ENCODE measurements at places on chromosomes 16 and 17.

- no peak for DNase-seq
Observed at GRCh38 chr17:16306211-16306610, 47.1 kb downstream of the CENPV start.

DNA sequence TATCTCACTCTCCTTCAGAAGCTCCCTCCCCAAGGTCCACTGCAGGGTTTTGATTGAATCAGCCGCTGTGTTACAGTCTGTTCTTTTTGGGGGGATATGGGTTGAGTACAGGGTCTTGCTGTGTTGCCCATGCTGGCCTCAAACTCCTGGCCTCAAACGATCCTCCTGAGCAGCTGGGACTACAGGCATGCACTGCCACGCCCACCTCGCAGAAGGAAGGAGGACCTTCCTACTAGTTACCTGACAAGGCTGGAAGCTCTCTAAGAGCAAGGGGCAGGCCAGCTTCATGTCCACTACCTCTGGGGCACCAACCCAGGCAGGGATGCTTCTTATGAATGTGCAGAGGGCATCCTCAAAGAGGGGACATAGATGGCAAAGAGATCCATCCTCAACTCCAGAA is 1.9 kb upstream of the MMP28 start:
- DNase-seq = no peak

GRCh38 chr16:78715673-78716072 is 616.2 kb downstream of the WWOX start:
- no peak for DNase-seq

DNA sequence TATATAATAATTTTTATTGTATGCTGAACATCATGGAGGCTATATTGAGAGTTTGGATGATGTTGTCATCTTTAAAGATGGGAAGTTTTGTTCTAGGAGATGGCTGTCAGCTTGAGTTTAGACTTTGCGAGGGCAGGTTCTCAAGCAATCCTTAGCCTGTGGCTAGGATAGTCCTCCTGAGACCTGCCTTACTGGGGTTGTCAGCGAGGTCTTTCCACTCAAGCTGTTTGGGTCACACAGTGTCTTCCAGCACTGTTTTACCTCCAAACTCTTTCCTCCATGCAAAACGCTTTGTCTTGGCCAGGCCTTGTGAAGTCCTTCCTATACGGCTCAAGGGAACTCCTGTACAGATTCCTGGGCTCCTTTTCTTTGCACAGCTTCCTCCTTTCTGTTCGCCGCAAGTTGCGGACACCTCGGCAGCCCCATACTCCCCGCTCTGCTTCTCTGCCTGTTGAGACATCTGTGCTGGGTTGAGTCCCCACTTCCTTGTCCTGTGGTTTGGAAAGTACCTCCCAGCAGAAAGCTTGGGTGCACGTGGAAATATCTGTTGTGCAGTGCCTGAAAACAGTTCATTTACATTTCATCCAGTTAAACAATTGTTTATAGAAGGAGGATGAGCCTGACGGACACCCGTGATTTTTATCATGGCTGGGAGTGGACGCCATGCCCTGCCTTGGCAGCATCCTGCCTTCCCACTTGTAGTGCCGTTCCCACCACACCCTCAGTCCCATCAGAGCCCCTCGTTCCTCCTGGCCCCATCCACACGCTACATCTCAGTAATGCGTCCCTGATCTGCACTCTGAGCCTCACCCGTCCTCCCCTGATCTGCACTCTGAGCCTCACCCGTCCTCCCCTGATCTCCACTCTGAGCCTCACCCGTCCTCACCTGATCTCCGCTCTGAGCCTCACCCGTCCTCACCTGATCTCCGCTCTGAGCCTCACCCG is 55.0 kb upstream of the CBFA2T3 start:
- DNase-seq = no peak

DNA sequence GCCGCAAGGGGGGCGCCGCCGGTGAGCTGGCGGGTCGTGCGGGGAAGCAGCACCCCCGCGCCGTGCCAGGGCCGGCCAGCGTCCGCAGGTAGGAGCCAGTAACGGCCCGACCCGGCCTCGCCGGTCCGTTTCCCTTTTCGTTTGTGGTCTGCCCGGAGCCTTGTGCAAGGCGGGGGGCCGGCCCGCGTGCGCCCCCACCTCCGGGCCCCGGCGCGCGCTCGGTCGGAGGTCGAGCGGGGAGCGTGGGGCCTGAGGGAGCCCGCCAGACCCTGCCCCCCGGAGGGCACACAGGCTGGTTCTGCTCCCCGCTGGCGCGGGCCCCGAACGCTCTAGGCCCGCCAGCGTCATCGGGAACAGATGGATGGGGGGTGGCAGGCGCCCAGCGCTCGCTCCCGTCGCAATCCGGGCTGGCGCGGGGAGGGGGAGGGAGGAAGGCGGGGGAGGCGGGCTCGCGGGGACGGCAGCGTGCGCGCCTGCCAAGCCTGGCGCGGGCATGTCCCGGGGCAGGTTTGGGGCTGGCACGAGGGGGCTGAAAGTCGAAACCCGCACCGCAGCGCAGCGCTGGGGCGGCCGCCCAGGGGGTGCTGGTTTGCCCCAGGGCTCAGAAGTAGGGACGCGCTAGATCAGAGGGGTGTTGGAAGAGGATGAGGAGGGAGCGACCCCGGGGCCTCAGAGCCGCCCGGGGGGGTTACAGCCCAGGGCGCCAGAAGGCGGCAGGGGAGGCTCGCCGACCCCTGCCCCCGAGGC is 1.5 kb upstream of the GSE1 start:
- no peak for DNase-seq

GRCh38 chr16:49821614-49822282 is 34.2 kb downstream of the ZNF423 start:
- no peak for DNase-seq

- no peak for DNase-seq
Observed at GRCh38 chr16:64990101-64990500, 131.8 kb downstream of the CDH11 start.

DNA sequence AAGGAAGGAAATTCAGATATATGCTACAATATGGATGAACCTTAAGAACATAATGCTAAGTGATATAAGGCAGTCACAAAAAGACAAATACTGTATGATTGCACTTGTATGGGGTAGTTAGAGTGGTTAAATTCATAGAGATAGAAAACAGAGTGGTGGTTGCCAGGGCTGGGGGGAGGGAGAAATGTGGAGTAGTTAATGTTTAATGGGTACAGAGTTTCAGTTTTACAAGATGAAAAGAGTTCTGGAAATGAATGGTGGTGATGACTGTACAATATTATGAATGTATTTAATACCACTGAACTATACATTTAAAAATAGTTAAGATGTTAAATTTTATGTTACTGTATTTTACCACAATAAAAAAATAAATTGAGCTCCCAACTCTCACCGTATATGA is 157.9 kb downstream of the TOX3 start:
- no peak for DNase-seq

DNA sequence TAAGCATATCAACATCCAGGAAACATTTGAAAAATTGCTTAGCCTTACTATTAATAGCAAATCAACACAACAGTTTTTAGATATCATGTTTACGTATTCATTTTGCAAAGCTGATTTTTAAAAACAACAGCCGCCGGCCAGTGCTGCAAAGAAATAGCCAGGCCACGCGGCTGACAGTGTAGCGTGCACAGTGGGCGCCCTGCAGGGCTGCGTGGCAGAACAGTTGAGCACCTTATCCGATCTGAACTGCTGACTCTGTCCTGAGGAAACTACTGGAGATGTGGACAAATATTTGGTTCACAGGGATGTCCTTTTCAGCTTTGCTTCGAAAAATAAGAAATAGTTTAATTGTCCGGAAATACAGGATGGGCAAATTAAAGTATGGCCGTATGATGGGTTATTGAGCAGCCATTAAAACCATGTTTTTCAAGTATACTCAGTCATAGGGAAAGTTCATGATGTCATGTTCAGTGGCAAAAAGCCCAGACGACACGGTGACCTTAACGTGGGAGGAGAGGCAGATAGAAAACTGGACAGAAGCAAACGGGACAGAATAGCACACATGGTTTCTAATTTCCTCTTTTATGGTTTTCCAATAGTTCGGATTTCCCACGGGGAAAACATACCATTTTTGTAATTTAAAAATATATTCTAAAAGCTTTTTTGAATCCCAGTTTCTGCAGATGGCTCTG is 52.4 kb upstream of the ENDOV start:
- DNase-seq = no peak

- no peak for DNase-seq
Observed at GRCh38 chr17:40552806-40553693, 12.2 kb downstream of the CCR7 start.

- no peak for DNase-seq
Observed at GRCh38 chr17:14510136-14510535, 209.3 kb downstream of the HS3ST3B1 start.

GRCh38 chr16:11321662-11322061 is 23.6 kb upstream of the RMI2 start:
- no peak for DNase-seq

- no peak for DNase-seq
Observed at GRCh38 chr17:28985950-28986713, 19.7 kb downstream of the SEZ6 start.

DNA sequence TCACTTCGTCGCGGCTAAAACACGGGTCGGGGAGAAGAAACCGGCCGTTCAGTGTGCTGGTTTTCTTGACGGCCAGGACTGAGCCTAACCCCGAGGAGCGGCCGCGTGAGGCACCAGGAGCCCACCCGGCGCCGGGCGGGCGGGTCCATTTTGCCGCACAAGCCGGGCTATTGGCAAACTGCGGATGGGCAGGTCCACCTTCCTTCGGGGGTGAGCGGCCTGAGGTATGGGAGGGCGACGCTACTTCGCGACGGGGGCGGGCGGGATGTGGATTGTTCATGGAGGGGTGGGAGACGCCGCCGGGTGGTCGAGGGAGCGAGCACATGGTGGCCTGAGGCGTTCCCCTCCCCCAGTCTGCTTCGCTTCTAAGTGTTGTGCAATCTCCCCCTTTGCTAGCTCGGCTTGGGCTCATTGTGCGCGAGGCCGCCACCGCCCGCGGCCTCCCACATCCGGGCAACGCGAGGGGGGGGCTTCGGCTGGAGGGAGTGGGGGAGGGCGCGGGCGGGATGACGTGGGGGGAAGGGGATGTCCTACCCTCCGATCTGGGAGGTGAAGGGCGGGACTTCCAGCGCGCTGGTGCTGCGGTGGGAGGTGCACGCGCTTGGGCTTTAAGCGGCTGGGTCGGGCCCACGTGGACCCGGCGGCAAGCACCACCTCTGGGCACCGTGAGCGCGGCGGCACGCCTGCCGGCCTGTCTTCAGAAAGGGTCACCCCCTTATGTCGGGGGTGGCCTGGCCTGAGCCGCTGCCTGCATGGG is 5.9 kb upstream of the CD68 start:
- no peak for DNase-seq

DNA sequence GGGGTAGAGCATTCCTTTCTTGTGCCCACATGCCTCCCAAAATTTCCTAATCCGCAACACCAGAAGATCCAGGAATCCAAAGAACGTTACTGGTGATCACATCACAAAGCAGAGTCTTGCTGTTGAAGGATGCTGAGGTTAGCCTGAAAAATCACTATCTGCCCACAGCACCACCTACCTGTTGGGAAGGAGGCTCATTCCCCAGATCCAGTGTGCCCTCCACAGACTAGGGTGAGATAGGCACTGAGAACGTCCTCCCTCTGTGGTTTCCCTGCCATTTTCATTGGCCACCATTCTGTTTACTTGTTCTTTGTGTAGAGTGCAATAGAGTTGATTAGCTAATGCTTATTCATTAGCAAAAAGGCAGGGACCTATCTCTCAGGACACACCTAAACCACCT is 30.3 kb downstream of the RCVRN start:
- DNase-seq = no peak

DNA sequence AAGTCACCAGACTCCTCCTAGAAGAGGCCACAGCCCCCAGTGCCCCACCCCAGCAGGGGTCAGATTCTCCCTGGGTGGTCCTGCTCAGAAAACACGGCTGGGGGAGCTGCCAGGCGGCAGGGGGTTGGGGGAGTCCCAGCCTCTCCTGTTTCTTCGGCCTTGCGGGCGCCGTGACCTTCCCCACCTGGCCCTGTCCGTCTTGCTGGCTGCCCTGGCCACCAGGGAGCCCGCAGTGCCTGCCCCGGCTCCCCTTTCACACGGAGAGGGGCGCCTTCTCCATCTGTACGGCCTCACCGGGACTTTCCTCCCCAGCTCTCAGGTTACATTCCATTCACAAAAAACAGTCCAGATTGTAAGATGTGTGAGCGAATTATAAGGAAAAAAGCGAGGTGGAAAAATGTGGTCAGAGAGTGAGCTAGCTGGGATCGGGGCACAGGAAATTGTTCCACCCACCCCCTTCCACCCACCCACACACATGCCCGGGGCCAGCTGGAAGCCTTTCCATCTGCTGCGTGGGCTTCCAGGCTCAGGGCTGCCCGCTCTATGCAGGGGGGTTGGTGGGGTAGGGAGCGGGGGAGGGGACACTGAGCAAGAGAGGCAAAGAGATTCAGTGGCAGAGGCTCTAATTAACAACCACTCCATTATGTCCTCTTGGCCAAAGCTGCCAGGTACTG is 14.6 kb upstream of the CIBAR2 start:
- no peak for DNase-seq

DNA sequence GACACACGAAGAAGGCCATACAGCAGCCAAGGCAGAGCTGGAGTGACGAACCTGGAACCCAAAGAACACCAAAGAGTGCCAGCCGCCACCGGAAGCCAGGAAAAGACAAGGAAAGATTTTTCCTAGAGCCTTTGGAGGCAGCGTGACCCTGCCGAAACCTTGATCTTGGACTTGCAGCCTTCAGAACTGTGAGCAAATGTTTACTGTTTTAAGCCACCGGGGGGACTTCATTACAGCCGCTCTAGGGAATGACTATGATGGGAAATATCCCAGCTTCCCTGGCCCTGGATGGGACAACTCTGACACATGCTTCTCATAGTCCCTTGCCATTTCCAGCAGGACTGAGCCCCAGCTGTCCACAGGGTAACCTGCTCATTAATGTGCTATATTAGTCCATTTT is 270.6 kb downstream of the HAPSTR1 start:
- DNase-seq = no peak

GRCh38 chr17:35088356-35088880 is 24.9 kb upstream of the RFFL start:
- no peak for DNase-seq

DNA sequence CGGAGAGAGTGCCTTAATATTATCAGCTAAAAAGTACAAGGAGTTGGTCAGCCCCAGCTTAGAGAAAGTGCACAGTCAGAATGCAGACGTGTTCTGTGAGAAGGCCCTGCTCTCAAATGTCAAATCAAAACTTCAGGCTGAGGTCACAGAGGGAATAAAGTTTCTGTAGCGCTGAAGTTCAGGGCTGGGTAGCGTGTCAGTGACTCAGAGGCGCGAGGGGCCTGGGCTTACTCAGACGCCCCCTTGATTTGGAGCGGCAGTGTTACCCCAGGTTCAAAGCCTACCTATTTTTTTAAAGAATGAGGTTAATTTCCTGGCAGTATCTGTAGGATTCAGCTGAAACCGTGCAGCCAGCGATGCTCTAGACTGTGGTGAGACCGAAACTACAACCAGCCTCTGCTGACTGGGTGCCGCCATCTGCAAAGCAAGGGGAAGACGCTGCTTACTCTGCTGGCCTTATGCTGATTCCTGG is 4.8 kb downstream of the CIAO3 start:
- DNase-seq = no peak

All from Panc1 (cell line).